ENCODE measurements at places on chromosomes 2 and 18.

DNA sequence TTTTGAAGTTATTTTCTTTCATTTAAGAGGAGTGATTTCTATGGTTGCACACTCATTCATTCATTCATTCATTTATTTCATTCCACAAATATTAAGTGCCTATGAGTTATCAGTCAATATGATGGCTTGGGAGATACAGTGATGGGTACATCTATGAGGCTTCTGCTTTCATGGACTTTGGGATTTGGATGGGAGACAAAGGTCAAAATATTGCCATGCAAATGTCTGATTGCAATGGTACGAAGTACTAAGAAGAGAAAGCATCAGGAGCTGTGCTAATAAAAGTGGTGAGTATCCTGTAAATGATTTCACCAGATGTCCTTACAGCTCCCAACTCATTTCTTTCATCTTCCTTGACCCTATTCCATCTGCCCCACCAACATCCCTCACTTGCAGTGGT lies 174.4 kb upstream of the MEX3C start:
- peaks cover 3% of the 10 kb centered on the region for H3K36me3 ChIP-seq
- H3K4me1 ChIP-seq, result no peaks in the 10 kb centered on the region
- DNase-seq, result no peak
- H3K27ac ChIP-seq, result no peak overlapping the region
- H3K4me3 ChIP-seq, result no peak overlapping the region

DNA sequence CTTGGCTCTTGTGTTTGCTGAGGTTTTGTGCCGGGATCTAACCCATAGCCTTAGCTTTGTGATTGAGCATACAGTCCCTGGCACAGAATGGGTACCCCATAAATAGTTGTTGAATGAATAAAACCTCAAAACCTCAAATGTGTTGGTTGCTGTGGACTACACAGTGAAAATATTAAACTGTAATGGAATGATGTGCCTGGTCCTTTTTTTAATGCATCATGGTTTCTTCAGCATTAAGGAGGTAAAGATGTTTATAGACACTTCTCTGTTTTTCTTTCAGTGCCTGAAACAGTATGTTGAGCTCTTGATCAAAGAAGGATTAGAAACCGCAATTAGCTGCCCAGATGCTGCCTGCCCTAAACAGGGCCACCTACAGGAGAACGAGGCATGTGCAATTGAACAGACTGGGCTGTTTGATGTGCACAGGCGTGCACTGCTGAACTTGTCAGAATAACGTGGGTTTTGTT lies 97.0 kb downstream of the RNF144A start:
- peaks cover 11% of the 10 kb centered on the region for H3K4me1 ChIP-seq
- no peak overlapping the region for H3K4me3 ChIP-seq
- DNase-seq, result peak; percentile 69
- no peak overlapping the region for H3K27ac ChIP-seq

GRCh38 chr18:45004546-45005080 lies 323.9 kb downstream of the SETBP1 start:
- H3K4me1 ChIP-seq, result no peaks in the 10 kb centered on the region
- no peak for DNase-seq
- H3K36me3 ChIP-seq, result no peaks in the 10 kb centered on the region
- H3K4me3 ChIP-seq, result no peak overlapping the region
- no peak overlapping the region for H3K27ac ChIP-seq

GRCh38 chr2:109193807-109194619 lies 65.0 kb downstream of the SH3RF3 start:
- peaks cover 4% of the 10 kb centered on the region for H3K4me1 ChIP-seq
- DNase-seq, result no peak
- H3K36me3 ChIP-seq, result no peaks in the 10 kb centered on the region
- H3K27me3 ChIP-seq, result no peaks in the 10 kb centered on the region
- H3K27ac ChIP-seq, result no peak overlapping the region

GRCh38 chr2:38835990-38836389 lies 39.7 kb downstream of the DHX57 start:
- DNase-seq, result no peak
- peaks cover 5% of the 10 kb centered on the region for H3K36me3 ChIP-seq
- H3K4me3 ChIP-seq, result no peak overlapping the region
- no peaks in the 10 kb centered on the region for H3K4me1 ChIP-seq

- no peaks in the 10 kb centered on the region for H3K27me3 ChIP-seq
- H3K27ac ChIP-seq, result no peak overlapping the region
- no peak overlapping the region for H3K4me3 ChIP-seq
- no peak for DNase-seq
Observed at GRCh38 chr18:58576638-58577251, 52.1 kb downstream of the ALPK2 start.

DNA sequence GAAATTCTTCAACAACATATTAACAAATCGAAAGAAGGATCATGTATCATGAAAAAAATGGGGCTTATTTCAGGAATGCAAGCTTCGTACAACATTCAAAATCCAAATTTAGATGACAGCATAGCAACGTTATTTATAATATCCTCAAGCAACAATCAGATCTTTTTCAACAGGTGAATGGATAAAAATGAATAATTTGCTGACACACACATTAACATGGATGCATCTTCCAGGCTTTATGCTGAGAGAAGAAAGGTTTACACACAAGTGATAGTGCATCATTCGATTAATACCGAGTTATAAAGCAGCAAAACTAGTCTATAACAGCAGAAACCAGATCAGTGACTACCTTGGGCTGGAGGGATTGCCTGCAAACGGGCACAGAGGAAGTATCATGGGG lies 209.5 kb upstream of the TPO start:
- no peaks in the 10 kb centered on the region for H3K4me1 ChIP-seq
- no peak for DNase-seq
- no peaks in the 10 kb centered on the region for H3K36me3 ChIP-seq

GRCh38 chr2:74704216-74704615 lies 50.2 kb downstream of the SEMA4F start:
- no peaks in the 10 kb centered on the region for H3K36me3 ChIP-seq
- no peaks in the 10 kb centered on the region for H3K27me3 ChIP-seq
- no peak overlapping the region for H3K4me3 ChIP-seq

- no peak overlapping the region for H3K27ac ChIP-seq
- no peaks in the 10 kb centered on the region for H3K4me1 ChIP-seq
- H3K4me3 ChIP-seq, result no peak overlapping the region
- H3K27me3 ChIP-seq, result no peaks in the 10 kb centered on the region
- no peaks in the 10 kb centered on the region for H3K36me3 ChIP-seq
Observed at GRCh38 chr2:128511731-128512378, 193.2 kb upstream of the HS6ST1 start.

Measured in neural progenitor cell (in vitro differentiated cells).